HEK293T (cell line): ENCODE measurements at places on chromosomes 2 and 18.

- no peak for DNase-seq
Measured at GRCh38 chr2:61726456-61727209, 127.2 kb downstream of the FAM161A start.

DNA sequence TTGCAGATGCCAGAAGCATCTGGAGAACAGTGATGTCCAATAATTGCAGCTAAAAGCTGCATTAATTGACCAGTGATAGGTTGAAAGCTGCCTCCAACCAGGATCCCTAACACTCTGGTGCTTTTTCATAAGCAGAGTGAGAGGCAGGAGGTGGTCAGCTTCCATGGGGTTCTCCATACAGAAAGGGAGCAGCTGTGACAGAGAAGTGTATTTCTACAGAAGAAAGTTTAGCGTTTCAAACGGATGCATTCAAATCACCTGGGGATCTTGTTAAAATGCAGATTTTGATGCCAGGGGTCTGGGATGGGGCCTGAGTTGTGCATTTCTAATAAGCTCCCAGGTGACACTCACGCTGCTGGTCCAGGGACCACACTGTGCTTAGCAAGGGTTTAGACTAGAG is 216.5 kb upstream of the NRP2 start:
- no peak for DNase-seq

- DNase-seq = no peak
Measured at GRCh38 chr18:45340884-45341283, 274.4 kb upstream of the SLC14A2 start.

DNA sequence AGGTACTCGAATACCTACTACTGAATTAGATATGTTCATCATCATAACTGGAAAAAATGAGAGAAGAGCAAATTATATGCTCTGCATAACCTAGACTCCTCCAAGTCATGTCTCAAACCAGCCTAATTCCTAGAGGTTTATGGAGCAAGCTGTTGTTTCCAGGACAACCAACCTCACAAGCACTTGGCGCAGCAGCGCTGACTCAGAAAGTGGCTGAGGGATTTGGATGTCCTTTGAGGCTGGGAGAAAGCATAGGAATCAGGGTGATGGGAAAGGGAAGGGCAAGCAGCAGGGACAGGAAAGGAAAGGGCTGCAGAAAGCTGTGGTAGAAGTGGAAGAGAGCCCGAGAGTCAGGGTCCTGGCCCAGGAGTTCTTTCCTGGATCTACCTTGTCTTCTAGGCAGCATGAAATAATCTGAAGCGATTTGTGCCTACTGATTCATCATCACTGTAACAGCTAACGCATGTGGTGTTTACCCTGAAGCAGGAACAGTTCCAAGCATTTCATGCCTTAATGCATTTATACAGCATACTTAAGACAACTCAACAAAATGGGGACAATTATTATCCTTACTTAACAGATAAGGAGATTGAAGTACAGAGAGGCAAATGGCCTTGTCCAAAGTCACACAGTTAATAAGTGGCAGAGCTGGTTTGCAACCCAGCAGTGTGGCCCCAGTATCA is 3.7 kb downstream of the PLEK start:
- DNase-seq = no peak

- DNase-seq = no peak
Measured at GRCh38 chr2:222298001-222298310, 842 bp downstream of the PAX3 start.

GRCh38 chr18:75064513-75064905 is 144.4 kb downstream of the PTGR3 start:
- no peak for DNase-seq

DNA sequence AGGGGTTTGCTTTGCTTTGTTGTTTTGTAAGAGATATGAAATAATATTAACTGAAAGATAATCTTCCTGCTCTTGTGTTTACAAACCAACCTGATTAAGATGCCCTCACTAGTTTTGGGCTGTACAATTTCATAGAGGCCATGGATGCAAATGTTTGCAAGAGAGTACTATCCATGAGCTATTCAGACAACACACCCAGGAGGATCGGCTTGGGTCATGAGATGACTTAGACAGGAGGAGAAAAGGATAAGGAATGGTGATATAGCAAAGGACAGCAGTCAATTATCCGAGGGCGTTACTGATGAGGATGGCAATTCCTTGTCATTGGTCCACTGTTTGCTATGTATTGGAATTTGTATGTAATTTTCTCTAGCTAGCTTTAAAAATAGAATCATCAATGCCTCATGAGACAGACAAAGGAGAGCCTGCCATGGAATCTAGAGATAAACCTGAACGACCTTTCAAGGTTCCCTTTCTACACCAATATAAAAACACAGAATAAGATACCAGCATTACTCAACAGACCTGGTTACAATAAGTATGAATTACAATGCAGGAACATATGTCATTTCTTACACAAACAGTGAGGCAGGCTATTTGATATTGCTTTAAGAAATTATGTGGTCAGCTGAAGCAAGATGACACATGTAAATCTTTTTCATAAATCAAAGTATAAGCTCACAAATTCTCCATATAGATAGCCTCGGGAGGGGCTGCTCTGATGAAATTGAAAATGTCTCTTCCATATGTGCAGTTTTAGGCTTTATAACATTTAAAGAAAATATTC is 54.4 kb upstream of the SOS1 start:
- no peak for DNase-seq
